ENCODE measurements at places on chromosomes 7 and 10.

GRCh38 chr10:69407621-69408301 is 9.0 kb downstream of the TACR2 start:
- no peak for DNase-seq

GRCh38 chr7:98872328-98872924 is 2.6 kb upstream of the TMEM130 start:
- DNase-seq: no peak

- no peak for DNase-seq
Observed at GRCh38 chr7:7924303-7924702, 44.3 kb upstream of the GLCCI1 start.

DNA sequence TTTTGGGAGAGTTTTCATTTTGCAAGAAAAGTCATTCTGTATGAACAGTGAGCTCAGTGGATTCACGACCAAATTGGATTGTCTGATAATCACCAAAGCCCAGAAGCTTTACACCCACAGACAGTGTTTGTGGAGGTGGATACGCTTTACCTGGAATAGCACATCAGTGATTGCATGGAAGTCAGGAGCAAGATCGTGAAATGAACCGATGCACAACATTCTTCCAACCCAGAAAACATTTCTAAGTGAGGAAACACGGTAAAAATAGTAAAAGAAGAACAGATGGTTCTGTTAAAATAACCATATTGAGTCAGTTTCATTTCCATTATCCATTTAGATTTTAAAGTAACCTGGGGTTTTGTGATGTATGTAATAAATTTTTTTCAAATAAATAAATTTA is 478.2 kb upstream of the PFKP start:
- no peak for DNase-seq

DNA sequence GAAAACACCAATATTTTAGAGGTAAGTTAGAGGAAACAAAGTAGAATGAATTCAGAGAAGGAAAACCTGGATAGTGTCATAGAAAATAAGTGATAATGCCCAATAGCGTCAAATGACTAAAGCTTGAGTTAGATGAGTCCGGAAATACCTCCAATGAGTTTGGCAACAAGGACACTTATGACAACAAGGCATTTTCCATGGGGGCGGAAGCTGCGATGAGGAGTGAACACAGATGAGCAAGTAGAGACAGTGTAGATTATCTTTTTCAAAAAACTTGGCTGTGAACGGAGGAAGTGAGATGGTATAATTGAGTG is 383 bp upstream of the R3HCC1L start:
- DNase-seq: no peak

- no peak for DNase-seq
Observed at GRCh38 chr7:88306590-88307048, at the start of gene STEAP4. STEAP4 (minus strand) TSS chr7:88306894; CDS start chr7:88284269, 22,625 bp downstream.

DNA sequence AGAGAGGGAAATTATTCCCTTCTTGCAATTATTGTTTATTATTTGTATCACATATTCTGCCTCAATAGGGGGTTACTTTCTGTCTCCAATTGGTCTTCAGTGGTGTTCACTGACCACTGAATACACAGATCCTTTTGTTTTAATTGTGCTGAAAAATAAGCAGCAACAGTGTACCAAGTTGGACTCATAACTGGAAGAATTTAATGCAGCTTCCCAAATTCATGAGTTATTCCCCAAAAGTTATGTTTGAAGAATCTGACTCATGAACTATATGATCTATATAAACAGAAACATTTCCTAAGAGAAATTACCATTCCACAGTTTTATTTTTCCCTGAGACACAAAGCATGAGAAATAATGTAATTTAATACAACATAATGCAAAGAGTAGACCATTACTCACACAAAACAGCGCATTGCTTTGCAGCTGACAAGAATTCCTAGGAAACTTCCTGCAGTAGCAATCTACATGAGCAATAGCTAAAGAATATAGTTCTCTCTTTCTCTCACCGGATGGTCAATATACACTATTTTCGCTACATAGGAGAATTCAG is 479.2 kb downstream of the HTR7 start:
- no peak for DNase-seq

- no peak for DNase-seq
Observed at GRCh38 chr10:98267894-98268693, at the start of gene LOXL4. LOXL4 (minus strand) TSS chr10:98268194; CDS start chr10:98263019, 5,175 bp downstream.

GRCh38 chr10:50275650-50276235 is 24.4 kb upstream of the ASAH2 start:
- no peak for DNase-seq

DNA sequence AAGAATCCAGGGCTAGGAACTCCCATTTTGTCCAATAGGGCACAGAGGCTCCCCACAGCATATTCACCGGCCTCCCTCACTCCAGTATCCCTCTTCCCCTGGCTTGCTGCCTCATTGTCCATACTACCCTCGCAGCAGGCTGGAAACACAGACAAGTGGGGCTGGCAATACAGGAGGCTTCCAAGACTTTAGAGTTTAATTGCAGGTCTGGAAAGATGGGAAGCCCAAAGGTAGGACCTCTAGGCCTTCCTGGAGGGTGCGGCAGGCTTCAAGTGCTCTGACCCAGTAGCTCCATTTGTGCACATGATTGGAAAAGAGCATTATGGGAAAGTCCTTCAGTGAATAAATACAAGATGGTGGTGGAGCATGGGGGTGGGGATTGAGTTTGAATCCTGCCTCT is 166.7 kb downstream of the EVX1 start:
- no peak for DNase-seq

DNA sequence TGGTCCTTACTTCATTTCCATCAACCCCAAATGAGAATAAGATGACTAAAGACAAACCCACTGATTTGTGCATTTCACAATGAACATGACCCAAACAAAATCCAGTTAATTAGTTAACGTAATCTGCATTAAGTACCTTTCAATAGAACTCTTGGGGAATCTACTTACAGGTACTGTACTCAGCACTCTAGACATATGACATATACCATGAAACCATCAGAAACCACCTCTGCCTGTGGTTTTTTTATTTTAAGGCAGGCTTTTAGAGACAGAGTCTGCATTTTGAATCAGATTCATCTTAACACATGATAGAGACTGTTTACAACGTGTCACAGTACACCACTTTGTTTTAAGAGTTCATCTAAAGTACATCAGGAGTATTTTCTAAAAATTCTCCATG is 168.4 kb downstream of the BTAF1 start:
- no peak for DNase-seq

- no peak for DNase-seq
Observed at GRCh38 chr7:130699686-130700085, 13.3 kb upstream of the TSGA13 start.

DNA sequence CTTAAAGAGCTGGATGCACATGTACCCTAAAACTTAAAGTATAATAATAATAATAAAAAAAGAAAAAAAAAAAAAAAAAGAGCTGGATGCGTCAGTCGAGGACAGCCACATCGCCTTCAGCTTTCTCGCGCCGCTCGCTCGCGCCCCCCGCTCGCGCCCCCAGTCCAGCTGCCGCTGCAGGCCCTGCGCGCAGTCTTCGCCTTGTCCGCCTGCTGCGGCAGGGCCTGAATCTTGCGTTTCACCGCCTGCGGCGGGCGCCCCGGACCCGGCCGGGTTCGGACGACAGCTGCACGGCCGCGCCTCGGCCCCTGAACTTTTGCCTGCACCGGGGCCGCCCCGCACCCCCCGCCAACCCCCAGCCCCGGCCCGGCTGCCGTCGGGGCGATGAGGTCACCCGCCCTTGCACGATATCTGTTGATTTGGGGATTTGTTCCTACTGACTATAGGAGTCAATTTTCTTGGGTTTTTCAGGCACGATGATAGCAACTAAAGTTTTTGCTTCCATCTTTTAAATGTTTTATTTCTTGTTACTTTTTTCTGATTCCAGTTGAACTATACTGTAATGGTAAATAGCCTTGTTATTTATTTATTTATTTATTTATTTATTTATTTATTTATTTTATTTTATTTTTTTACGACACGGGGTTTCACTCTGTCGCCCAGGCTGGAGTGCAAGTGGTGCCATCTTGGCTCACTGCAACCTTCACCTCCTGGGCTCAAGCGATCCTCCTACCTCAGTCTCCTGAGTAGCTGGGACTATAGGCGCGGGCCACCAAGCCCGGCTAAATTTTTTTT is 33.5 kb upstream of the CPN1 start:
- DNase-seq: no peak
